WERI-Rb-1 (cell line): ENCODE measurements at places on chromosomes 6 and 20.

- no peak for DNase-seq
Observed at GRCh38 chr20:51446656-51447055, 95.9 kb downstream of the NFATC2 start.

GRCh38 chr6:54981647-54982046 lies 135.1 kb downstream of the FAM83B start:
- no peak for DNase-seq

GRCh38 chr6:95410168-95410567 lies 167.2 kb upstream of the MANEA start:
- DNase-seq = no peak

- no peak for DNase-seq
Observed at GRCh38 chr6:99236010-99236409, 113.5 kb downstream of the FAXC start.

- no peak for DNase-seq
Observed at GRCh38 chr6:128463942-128464341, 56.5 kb downstream of the PTPRK start.

GRCh38 chr6:4931530-4932227 lies 72.2 kb downstream of the RPP40 start:
- DNase-seq = no peak

DNA sequence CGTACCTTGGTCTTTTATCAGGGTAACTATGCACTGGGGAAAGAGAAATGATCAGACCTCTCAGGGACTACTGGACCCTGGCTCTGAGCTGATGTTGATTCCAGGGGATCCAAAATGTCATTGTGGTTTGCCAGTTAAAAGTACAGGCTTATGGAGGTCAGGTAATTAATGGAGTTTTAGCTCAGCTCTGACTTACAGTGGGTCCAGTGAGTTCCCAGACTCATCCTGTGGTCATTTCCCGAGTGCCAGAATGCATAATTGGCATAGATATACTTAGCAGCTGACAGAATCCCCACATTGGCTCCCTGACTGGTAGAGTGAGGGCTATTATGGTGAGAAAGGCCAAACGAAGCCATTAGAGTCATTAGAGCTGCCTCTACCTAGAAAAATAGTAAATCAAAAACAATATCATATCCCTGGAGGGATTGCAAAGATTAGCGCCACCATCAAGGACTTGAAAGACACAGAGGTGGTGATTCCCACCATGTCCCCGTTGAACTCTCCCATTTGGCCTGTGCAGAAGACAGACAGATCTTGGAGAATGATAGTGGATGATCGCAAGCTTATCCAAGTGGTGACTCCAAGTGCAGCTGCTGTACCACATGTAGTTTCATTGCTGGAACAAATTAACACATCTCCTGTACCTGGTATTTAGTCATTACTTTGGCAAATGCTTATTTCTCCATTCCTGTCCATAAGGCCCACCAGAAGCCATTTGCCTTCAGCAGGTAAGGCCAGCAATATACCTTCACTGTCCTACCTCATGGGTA lies 152.4 kb downstream of the THBS2 start:
- DNase-seq = no peak
